ENCODE measurements at places on chromosomes 5 and 9. TPM values are rescaled to one million over a fixed set of nuclear protein-coding genes. Genes with fewer than 3 reads are reported as not detected.

Gene CTSL
- polyA plus RNA-seq, result 82.0 TPM

Gene TSLP
- 0.19 TPM for polyA plus RNA-seq

Gene IFNK
- 0.06 TPM for polyA plus RNA-seq

Gene PPP2CA
- 120 TPM for polyA plus RNA-seq

All from large intestine (tissue), 12 donors.